ENCODE measurements at places on chromosomes 2 and 18. TPM values are rescaled to one million over a fixed set of nuclear protein-coding genes. Genes with fewer than 3 reads are reported as not detected.

SIX2 gene
- not detected for total RNA-seq

LPIN1 gene
- 49.7 TPM for total RNA-seq

MAPRE3 gene
- total RNA-seq, result 6.9 TPM

PPIL3 gene
- 42.1 TPM for total RNA-seq

TMEM17 gene
- total RNA-seq, result 5.5 TPM

OTOF gene
- total RNA-seq, result not detected

ADGRF3 gene
- 0.08 TPM for total RNA-seq

RBMS1 gene
- total RNA-seq, result 31.2 TPM

SDC1 gene
- total RNA-seq, result 1,658 TPM

NEB gene
- total RNA-seq, result under 0.01 TPM

KLHL41 gene
- not detected for total RNA-seq

TMEM37 gene
- not detected for total RNA-seq

CHRNG gene
- total RNA-seq, result not detected

TM4SF20 gene
- not detected for total RNA-seq

TSGA10 gene
- total RNA-seq, result 1.3 TPM
